Activated CD4-positive, alpha-beta memory T cell treated with anti-CD3 and anti-CD28 coated beads, Interleukin-2, amount 10 ng/mL, durations not matched to agents 7 days and 5 days (primary cell): ENCODE measurements at places on chromosomes 5 and 9. TPM values are rescaled to one million over a fixed set of nuclear protein-coding genes. Genes with fewer than 3 reads are reported as not detected.

The SPINK7 gene
- not detected for total RNA-seq

The LCN15 gene
- not detected for total RNA-seq

The MORN5 gene
- total RNA-seq, result not detected

The LVRN gene
- total RNA-seq, result 0.13 TPM

The SLC36A3 gene
- not detected for total RNA-seq

The GABRA6 gene
- not detected for total RNA-seq

The PDCD1LG2 gene
- total RNA-seq, result 4.1 TPM

The SMAD5 gene
- total RNA-seq, result 11.5 TPM

The REEP2 gene
- total RNA-seq, result 0.76 TPM

The SNX2 gene
- 53.0 TPM for total RNA-seq

The SSBP2 gene
- 30.3 TPM for total RNA-seq

The LTC4S gene
- 3.3 TPM for total RNA-seq

The IGIP gene
- 4.9 TPM for total RNA-seq

The LRRC19 gene
- total RNA-seq, result not detected

The EPB41L4A gene
- total RNA-seq, result 3.3 TPM

The MYOZ3 gene
- total RNA-seq, result not detected

The GPRIN1 gene
- total RNA-seq, result 4.2 TPM

The ANKRD34B gene
- not detected for total RNA-seq

The ARRDC3 gene
- total RNA-seq, result 46.5 TPM

The BTNL8 gene
- total RNA-seq, result not detected

The ABITRAM gene
- total RNA-seq, result 10.1 TPM

The TRMO gene
- total RNA-seq, result 27.4 TPM

The IFNA13 gene
- total RNA-seq, result not detected

The FOXI1 gene
- not detected for total RNA-seq

The NRG2 gene
- not detected for total RNA-seq

The TSLP gene
- total RNA-seq, result 0.15 TPM

The F2RL2 gene
- total RNA-seq, result not detected

The OSMR gene
- not detected for total RNA-seq

The PKD2L2 gene
- total RNA-seq, result not detected

The TNFSF8 gene
- total RNA-seq, result 34.6 TPM
